ENCODE measurements at places on chromosomes 4 and X.

DNA sequence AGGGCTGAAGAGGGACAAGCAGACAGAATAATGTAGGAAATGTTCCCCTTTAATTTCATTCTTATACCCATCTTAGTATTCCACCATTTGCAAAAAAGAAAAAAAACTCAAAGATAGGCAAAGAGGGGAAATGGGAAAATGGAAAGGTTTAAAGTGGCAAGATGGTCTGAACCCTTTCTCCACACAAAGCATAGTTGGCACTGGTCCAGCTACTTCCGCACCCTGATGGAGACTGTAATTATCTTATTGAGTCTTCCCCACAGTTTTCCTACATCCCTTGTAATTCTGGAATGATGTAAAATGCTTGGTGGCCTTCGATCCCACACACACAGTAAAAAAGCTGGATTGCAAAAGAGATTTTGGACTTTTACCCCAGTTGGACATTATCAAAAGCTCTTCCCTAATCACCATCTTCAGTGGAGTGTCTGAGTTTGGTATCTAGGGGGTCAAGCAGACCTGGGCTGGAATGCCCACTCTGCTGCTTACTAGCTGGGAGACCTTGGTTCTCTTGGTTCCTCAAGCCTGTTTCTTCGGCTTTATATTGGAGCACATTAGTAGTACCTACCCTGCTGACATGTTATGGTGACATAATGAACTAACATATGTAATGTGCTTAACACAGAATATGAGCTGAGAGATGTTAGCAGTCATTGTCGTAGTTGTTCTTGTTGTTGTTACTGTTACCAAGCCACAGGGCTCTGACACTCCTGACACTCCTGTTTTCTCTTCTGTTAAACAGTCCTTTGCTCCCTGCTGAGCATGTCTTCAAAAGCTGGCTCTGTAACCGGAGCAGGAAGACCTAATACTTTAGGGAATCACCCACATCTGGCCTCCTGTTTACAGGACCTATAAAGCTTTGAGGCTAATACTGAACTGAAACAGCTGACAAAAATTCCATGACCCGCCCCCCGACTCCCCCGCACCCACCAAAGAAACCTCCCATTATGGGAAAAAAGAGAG is 4.7 kb downstream of the SRPX2 start:
- no peak for DNase-seq

DNA sequence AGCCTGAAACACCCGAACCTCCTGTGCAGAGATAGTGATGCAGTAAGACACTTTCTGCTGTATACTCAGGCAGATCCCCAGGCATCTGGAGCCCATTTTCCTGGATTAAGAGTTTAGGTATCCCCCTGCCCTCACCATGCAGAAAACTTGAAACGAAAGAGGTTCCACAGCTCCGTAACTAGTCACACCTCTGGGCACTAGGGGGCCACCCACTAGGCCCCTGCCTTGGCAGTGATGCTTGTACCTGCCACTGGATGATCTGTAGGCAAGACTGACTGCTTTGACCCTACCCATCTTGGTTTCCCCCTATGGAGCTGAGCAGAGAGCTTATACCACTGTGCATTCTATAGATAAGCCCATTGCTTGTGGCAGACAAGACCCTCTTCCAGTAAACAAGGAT is 940.6 kb downstream of the PCDH19 start:
- DNase-seq = no peak

DNA sequence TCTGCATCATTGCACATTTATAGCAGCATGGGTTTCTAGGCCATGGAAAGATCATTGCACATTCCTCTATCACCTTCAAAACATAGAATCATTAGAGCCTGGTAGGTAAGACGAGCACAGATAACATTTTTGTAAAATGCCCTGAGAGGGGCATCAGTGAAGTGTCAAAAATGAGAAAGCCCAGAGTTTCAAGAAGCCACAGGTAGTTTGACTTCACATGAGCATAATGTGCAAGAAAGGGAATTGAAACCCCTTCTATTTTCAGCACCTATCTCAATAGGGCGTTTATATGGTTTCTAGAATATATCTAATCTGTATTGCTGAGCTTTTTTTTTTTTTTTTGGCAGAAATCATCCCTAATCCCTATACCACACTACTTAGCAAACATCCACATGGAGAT is 2441.7 kb downstream of the ARAP2 start:
- DNase-seq = no peak

- DNase-seq = no peak
Measured at GRCh38 chrX:13177921-13178566, 133.6 kb upstream of the FAM9C start.

- no peak for DNase-seq
Measured at GRCh38 chr4:70885174-70885573, 17.0 kb upstream of the MOB1B start.

- no peak for DNase-seq
Measured at GRCh38 chr4:14877246-14878225, 124.7 kb upstream of the CPEB2 start.

- DNase-seq = no peak
Measured at GRCh38 chr4:115274545-115274944, 161.1 kb upstream of the NDST4 start.

GRCh38 chr4:99473131-99473530 is 37.7 kb upstream of the C4orf17 start:
- no peak for DNase-seq

GRCh38 chr4:82525307-82525911 is 36.4 kb downstream of the TMEM150C start:
- DNase-seq = no peak

GRCh38 chr4:183403486-183403885 is 41.0 kb upstream of the CDKN2AIP start:
- no peak for DNase-seq

- DNase-seq = no peak
Measured at GRCh38 chrX:122934131-122934530, 249.9 kb upstream of the GRIA3 start.

DNA sequence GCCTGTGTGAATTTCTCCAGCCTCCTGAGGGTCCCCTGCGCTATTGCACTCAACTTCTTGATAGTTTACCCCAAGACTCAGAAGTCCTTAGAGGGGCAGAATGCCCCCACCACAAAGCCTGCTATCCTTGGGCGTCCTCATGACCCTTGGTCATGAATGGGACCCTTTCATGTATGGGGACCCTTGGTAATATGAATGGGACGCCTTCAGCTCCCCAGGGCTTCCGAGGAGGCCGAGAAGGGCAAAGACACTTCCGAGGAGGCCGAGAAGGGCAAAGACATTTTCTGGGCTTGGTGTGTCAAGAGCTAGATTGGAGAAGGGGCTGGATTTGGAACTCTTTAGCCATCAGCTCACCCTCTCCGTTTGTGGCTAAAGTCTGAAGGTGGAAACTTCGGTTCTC is 8.6 kb downstream of the SHOX start:
- DNase-seq = no peak

GRCh38 chr4:87680271-87680670 is 30.2 kb downstream of the DMP1 start:
- DNase-seq = no peak

DNA sequence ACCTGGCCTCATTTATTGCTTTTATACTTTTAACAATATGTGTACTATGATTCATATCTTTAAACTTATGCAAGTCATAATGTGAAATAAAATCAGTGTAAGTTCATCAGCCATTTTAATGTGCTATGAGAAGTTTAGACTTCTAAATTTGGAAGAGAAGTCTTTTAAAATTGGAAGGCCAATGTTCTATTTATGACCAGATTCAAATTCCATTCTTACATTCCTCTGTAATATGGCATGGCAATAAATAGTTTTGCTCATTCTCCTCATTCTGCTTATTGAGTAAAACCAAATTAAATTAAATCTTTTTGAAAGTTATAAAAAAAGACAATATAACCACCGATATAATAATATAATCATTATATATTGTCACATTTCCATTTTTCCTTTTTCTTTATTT is 126.2 kb downstream of the SORBS2 start:
- no peak for DNase-seq

DNA sequence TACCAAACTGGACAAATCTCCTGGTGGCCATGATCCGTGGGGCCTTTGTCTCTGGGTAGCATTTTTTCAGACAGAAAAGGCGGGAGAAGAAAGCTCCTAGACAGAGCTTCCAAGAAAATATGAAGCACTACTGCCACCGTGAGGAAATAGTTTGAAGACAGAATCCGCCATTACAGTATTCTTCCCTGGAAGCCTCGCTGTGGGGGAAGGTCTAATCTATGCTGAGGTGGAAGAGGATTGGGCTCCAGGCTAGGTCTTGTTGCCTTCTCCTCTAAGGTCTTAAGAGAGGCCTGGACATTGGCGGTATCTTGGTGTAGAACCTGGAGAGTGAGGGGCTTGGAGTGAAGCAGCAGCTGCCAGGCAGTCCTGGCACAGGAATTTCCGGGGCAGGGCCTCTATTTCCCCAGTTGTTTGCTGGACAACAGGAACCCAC is 218.9 kb downstream of the OR13H1 start:
- no peak for DNase-seq

DNA sequence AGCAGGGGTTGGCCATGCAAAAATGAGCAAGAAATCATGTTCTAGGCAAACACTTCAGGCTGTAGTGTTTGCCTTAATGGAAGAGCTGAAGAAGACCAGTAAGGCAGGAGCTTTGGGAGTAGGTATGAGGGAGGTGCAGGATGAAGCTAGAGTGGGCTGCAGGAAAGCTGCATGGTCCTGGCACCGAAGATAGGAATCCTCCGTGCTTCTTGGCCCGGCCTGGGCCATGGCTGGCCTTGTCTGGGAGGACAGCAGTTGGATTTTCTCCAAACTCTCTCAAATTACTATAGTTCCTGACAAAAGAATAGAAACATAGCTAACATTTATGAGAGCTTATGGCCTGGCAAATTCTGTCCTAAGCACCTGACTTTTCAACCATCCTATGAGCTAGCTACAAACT is 116.5 kb downstream of the UCHL1 start:
- no peak for DNase-seq

DNA sequence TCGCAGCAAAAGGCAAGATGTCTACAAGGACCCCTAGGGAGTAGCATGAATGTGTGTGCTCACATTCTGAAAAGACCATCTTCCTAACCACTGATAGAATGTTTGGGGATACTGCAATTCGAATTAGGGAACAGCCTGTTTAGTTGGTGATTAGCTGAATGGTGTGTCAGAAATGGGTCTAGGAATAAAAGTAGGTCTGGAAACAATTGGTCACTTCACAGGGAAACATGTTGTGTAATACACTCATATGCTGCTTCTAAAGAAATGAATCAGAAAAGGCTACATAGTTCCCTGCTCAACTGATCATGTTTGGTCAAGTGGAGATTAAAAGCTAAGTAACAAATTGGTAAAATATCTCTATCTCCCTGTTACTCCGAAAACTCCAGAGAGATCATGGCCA is 2362.4 kb upstream of the TENM3 start:
- no peak for DNase-seq

- no peak for DNase-seq
Measured at GRCh38 chrX:13533726-13534125, 35.7 kb upstream of the EGFL6 start.

DNA sequence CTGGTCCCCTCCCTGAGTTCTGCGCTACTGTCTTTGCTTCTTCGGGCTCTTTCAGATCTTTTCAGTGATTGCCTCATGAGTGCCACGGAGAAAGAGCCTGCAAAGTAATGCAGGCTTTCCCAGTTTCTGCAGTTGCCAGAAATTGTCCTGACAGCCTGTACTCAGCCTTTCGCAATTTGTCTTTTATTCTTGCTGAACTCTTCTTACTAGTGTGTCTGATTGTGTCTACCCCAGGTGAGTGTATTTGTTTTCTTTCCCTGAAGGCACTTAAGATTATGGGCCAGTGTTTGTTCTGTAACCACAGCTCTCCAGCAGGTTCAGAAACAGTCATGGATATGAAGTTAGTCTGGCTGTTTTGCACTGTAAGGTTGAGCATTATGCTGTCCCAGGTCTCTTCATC is 47.1 kb downstream of the FAM193A start:
- DNase-seq = no peak

- no peak for DNase-seq
Measured at GRCh38 chrX:113470166-113470565, 629.5 kb upstream of the AMOT start.

DNA sequence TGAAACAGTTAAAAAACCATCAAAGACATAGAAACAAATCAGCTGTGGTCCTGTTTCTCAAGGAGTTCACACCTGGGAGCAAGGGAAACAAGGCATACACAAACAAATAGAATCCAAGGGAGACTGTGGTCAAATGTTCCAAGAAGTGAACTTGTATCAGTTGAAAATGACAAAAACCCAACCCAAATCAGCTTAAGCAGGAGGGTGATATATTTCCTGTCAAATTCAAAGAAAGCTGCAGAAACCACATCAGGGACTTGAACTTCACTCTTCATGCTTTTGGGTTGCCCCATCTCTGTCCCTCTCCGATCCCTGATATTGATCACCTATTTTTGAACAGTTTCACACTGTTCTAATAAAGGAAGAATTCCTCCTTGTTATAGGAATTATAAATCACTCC is 148.6 kb upstream of the FMR1 start:
- no peak for DNase-seq

- DNase-seq = no peak
Measured at GRCh38 chrX:31603411-31604120, 531.7 kb upstream of the FTHL17 start.

DNA sequence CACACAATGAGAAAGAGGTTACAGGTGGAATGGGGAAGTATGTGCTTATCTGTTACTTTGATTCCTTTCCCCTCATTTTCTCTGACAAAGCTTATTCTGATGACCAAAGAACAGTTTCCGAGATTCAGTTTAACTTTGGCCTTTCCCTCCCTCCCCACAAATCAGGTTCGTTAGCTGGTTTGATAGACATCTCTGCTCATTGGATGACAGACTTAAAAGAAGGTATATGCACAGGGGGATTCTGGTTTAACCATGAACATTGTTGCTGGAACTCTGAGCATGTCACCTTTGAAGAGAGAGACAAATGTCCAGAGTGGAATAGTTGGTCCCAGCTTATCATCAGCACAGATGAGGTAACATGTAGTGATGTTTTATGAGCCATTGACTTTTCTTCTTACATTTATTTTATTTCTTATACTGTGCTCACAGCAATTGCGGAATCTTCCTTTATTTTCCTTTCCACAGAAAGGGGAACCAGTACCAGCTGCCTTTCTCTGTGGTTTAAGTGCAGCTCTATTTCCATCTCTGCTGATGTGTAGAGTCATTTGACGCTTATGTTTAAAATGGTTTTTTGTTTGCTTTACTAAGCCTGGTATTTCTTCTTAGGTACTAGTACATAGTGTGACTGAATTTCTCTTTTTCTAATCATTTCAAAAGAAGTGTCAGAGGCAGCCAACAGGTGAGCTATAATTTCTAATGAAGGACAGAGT is 125.0 kb downstream of the AKAP4 start:
- DNase-seq = no peak

GRCh38 chrX:71910643-71910985 is at the start of gene NHSL2:
TSS of gene NHSL2 (plus strand) at chrX:71910845.
- DNase-seq = peak; percentile 34

All from stimulated activated CD4-positive, alpha-beta T cell treated with anti-CD3 and anti-CD28 coated beads, Interleukin-4, amount 100 ng/mL, for 4 hours (primary cell).